ENCODE measurements at places on chromosomes 3 and 15.

DNA sequence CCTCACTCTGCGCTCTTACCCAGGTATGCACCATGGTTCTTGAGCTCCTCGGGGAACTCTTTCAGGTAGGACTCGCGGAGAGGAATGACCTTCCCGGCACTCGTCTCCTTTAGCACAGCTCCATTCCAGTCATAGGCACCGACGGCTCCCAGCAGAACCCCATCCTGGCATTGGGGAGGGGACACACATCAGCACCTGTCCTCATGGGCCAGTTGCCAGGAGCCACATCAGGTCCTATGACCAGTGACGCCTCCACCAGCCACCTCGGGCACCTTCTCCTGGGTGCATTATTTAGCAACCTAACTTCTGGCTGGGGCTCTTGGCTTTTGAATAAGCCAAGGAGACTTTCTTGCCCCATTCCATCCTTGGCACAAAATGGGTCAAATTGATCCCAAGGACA is 61.9 kb downstream of the FEM1B start:
- no peak for DNase-seq

- no peak for DNase-seq
Measured at GRCh38 chr3:183247011-183247589, 6.0 kb upstream of the B3GNT5 start.

- peak; percentile 67 for DNase-seq
Measured at GRCh38 chr3:5122741-5123706, 932 bp downstream of the ARL8B start.

DNA sequence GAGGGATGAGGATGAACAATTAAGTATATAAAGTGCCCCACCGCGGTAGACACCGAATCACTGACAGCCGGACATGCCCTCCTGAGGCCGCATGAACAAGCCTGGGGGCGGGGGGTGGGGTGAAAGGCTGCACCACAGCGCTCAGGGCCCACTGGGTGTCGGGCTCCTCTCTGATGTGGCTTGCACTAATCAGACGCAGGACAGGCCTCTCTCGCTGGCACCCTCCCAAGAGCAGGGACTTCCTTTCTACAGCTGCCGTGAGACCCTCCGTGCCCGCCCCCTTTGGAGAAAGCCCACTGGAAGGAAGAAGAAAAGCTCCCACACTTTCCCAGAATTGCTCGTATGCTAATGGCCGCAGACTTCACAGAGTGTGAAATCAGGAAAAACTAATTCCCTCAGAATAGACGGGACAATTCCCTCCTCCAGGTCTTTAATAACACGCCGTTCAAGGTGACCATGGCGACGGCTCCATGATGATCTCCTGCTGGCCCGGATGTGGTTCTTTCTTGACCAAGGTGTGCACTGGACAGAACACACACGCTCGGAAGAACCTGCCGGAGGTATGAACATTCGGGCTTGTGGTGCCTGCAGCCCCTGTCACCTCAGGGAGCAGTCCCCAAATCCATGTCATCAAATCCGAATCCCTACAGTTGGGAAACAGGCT is 32.0 kb downstream of the IQSEC1 start:
- DNase-seq, result no peak

DNA sequence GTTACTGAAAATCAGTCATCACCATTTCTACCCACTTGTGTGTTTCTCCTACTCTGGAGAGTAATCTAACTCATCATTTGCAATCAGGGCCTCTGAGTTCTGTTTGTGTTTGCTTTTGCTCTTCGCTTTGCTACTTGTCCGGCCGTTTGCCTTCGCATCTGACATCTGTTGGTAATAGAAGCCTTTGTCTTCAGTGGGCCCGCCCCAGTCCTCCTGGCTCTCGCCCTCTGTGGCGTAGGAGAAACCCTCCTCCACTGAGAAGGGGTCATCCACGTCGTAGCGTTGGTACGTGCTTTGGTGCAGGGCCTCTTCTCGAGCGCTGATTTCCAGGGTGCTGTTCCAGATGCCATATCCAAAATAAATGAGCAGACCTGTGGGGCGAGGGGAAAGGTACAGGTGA is 48.3 kb downstream of the CLDN11 start:
- DNase-seq, result no peak
